ENCODE measurements at places on chromosomes 4 and X.

DNA sequence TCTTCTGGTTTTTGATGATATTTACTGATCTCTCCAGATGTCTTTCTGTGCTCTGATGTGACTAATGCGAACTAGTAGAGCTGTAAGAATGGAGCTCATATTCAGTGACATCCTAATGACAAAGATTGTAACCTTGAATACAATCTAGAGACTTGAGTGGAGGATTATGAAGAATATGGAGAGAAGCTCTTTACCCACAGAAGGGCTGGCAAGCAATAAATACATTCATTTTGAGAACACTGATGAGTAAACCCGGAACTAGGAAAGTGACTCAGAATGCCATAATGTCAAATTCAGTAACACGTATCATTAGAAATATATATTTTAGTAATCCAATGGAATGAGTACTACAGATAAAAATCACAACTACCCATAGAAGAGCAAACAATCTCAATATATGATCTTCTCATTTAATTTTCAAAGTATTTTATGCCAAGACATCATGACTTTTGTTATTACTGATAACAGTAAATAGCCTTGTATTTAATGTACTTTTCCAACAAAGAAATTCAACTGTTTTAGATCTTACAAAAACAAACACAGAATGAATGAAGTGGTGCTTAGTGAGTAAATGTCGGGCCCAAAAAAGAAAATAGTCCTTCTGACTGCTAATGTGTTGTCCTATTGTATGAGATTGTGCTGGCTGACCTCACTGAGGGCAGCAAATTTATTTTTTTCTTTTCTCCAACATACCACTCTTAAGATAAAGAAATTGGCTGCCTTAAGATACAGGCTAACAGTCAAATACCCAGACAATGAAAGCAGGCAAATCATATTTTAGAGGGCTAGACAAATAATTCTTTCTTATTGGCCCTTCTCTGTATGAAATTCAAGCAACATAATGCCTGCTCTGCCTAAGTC is 49.2 kb upstream of the HDAC8 start:
- DNase-seq: peak; percentile 60

- no peak for DNase-seq
Observed at GRCh38 chr4:1640190-1640589, 43.9 kb downstream of the FAM53A start.

DNA sequence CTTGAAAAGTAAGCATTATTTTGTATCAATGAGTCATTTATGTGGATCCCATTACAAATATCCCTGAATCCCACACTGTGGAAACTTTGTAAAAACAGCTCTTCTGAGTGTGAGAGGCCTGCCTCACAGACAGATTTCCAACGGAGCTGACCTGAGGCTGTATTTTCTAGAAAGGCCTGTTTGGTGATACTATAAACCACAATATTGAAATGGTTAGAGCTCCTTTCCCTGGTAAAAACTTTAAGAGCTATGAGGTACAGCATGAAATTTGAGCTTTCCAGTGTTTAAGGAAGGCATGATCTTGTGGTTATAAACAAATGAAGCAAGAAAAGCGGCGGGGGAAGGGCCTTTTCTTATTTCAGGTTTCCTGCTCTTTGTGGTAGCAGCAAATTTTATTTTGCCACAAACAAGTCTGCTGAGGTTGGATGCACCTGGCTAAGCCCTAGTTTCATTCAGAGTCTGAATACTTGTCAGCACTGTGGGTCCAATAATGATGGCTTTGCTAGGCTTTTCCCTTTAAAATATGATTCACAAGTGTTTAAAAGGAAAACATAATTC is 86.8 kb upstream of the ETNPPL start:
- DNase-seq: peak; percentile 83

GRCh38 chr4:14100349-14100748 is 472.8 kb upstream of the BOD1L1 start:
- DNase-seq: no peak

DNA sequence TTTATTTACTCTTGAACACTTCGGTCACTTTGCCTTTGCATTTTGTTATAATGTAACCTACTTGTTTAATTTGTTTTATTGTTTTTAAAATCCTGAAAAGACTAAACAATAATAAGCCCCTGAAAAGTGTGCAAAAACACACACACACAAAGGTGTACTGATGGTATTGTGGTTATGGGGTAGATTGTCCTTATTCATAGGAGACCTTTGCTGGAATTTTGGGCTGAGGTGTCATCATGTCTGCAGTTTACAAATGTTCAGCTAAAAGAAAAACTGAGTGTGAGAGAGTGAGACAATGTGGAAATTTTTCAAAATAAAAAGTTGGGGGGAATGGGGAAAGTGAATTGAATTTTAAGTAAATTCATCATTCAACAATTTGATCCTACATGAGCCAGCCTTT is 174.9 kb downstream of the QDPR start:
- no peak for DNase-seq

DNA sequence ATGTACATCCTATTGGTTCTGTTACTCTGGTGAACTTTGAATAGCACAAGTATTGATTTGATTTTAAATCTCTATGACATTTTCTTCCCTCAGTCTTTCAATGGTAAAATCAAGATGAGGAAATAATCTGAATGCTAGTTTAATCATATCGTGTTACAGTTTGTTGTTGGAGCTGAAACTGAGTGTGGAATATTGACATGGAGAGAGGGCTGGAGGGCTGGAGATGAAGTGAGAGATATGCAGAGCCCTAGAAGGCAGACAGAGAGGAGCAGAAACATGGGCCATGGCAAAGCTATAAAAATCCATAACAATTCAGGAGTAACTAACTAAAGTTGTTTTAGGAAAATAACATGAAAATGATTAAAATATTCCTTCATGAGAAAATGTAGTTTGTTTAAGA is 141.1 kb downstream of the BANK1 start:
- no peak for DNase-seq

DNA sequence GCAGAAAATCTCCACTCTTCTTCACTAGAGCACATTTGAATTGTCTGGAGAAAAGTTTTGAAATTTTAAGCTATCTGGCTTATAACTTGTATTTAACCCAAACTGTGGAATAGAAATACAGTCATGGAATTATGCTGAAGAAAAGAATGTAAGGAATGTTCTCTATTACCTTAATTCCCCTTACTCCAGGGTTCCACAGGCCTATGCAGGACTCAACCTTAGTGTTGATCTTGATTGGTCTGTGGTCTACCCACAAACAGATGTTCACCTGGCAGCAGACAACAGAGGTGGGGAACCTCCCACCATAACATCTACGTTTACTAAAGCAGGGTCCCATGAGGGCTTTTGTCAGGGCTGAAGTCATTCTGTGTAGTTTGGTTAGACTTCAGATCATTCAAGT is 189.3 kb upstream of the GPRIN3 start:
- DNase-seq: peak; percentile 41

DNA sequence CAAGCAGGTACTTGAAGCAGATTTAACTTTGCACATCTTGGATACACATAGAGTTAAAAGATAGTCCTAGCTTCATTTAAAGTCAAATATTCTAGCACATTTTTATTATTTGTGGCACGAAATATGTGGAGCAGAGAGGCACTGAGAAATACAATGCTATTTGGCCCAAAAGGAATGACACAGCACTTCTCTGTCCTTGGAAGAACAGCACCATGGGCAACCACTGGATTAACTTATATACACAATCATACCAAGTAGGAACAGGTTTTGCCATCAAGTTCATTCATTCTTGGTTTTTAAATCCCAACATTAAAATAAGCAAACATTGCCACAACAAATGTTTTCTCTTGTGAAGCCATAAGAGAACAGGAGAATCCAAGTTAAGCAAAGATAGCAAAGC is 924 bp upstream of the ENAM start:
- peak; percentile 47 for DNase-seq

- peak; percentile 34 for DNase-seq
Observed at GRCh38 chrX:131812847-131813825, 210.0 kb upstream of the STK26 start.

DNA sequence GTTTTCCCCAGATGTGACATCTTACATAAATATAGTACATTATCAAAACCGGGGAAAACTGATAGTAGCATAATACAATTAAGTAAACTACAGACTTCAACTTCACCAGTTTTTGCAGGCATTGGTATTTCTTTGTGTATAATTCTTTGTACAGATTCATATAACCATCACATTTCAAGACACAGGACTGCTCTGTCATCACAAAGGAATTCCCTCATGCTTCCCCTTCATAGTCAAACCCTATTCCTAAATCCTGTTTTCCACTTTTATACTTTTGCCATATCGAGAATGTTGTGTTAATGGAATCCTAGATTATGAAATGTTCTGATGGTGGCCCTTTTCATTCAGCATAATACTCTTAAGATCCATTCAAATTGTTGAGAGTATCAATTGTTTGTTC is 36.0 kb downstream of the STIM2 start:
- peak; percentile 67 for DNase-seq

DNA sequence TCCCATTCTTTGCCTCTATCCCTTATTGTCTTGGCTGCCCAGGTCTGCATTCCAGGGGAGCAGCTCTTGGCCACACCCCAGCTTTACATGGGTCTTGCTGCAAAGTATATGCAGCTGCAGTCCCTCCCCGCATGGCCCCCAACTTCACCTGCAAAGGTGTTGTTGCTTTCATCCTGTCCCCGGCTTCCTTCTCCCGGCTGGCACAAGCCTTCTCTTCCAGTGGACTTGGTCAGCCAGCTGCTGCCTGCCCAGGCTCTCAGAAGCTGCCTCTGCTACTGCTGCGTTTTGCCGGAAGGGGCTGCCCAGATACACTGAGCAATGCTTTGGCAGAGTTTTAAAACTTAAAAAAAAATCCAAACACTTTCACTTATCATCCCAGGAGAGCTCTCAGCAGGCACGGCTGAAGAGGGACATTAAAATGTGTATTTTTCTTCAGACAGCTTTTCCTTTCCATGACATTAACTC is 121.2 kb upstream of the PDLIM3 start:
- peak; percentile 68 for DNase-seq

- DNase-seq: peak; percentile 47
Observed at GRCh38 chrX:23372220-23372902, 37.7 kb downstream of the PTCHD1 start.

DNA sequence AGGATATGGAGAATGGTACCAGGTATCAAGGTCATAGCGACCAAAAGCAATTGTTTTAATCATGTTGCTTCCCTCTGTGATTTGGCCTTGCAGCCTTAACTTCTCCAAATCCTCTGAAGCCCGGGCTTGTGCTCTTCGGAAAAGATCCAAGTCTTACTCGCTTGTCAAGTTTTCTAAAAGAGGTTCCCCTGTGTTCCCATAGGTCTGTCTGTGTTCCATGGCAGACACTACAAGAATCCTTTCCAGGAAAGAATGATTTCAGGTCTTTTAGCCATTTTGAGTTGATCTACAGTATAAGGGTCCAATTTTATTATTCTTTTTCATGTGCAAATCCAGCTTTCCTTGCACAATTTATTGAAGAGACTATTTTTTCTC is 710.6 kb upstream of the DIAPH2 start:
- DNase-seq: no peak

DNA sequence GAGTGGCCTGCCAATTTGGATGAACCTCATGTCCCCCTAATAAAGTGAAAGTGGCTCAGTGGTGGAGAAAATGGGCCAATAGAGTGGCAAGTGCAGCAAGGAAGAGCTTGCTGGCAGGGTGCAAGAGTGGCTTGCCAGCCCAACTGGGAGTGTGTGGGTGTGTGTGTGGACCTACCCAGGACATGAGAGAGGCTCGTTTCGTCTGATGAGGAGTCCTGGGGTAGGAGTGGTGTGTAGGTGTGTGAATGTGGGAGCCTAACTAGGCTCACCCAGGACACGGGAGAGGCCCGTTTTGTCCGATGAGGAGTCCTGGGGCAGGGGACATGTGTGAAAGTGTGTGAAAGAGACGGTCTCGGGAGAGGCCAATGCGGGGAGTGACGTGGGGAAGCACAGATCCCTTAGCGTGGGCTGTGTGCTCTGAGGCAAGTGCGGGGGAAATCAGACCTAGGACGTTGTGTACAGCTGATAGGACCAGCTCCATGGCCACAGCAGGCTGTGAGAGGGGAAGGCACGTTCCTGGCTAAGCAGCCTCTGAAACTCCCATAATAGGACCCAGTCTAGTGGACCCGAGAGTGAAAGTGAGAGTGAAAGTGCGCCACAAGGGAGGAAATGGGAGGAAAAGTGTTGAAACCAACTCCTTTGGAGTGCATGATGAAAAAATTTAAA is 5.3 kb downstream of the GAGE10 start:
- peak; percentile 9 for DNase-seq

DNA sequence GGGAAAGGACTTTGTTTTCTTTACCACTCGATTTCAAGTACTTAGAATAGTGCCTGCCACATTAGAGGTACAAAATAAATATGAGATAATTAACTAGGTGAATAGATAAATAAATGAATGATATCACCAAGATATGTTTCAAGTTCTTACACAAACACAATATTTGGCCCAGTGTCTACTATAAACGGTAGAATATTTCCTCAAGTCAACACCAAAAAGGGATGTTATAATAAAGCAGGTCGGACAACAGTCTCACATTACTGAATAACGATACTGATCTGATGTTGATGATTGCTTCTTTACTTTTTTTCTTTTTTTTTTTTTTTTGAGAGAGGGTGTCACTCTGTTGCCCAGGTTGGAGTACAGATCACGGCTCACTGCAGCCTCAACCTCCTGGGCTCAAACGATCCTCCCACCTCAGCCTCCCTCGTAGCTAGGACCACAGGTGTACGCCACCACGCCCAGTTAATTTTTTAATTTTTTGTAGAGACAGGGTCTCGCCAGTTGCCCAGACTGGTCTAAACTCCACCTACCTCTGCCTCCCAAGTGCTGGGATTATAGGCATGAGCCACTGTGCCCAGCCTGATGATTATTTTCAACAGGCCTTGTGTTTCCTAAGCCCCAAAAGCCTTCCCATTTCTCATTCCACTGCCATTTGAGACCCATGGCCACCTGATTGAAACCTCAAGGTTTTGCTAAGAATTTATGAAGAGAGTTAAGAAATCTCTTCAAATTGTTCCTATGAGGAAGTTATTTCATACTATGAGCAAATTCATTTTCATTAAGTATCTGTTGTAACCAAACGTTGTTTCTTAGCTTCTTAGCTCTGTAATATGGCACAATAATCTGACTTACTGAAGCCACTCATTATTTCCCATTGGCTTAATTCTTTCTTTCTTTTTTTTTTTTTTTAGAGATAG is 2.3 kb downstream of the MANBA start:
- no peak for DNase-seq

GRCh38 chrX:7110821-7111276 is 36.7 kb upstream of the STS start:
- DNase-seq: peak; percentile 12

GRCh38 chr4:85406185-85406584 is 68.8 kb upstream of the ARHGAP24 start:
- DNase-seq: no peak

DNA sequence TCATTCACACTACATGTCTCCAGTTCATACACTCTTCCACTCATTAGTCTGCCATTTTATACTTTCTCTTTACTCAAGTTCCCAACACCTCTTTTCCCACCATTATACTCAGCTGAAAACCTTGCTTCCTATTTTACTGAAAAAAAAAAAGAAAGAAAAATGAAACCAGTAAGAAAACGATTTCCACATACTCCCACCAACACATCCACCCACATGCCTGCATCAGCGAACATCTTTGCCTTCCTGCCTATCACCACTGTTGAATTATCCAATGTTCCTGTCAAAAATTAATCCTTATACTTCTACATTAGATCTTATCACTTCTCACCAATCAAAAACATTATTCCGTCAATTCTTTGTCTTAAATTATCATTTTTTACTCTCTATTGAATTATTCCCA is 188.1 kb upstream of the FAM241A start:
- no peak for DNase-seq

- peak; percentile 24 for DNase-seq
Observed at GRCh38 chr4:145285928-145286327, 105.5 kb upstream of the OTUD4 start.

- DNase-seq: no peak
Observed at GRCh38 chr4:151729731-151730559, 30.9 kb downstream of the GATB start.

All from iris pigment epithelial cell (primary cell).